ENCODE measurements at places on chromosomes 1 and 21.

DNA sequence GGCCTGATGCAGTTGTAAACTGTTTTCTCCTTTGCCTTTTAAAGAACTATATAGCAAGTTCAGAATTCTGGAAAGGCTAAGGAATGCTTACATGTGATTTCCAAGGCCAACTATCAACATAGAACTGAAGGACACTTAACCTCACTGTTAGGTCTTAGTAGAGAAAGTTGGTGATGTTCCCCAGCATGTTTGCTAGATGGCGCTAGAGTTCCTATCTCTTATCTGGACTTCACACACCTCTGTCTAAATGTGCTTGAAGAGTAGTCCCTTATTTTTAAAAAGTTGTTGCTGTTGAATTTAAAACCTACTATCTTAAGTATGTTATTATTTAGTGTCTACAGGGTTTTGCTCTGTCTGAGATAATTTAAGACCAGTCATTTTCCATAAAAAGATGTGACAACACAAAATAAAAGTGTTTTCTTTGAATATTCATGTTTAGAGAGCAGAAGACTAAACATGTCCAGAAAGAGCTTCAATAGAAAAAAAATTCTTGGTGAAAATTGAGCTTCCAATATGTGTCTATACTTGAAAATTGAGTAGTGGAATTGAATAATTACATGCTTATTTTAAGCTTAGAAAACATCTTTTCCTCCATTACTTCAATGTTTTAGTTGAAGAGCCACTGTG, 237.3 kb downstream of the S1PR1 start:
- no peak for DNase-seq

- DNase-seq: no peak
Measured at GRCh38 chr21:46195595-46196195, 11.4 kb upstream of the SPATC1L start.

- DNase-seq: no peak
Measured at GRCh38 chr1:223525957-223526356, 132.7 kb downstream of the CCDC185 start.

GRCh38 chr21:38668541-38668940, 137.2 kb upstream of the ETS2 start:
- DNase-seq: no peak

DNA sequence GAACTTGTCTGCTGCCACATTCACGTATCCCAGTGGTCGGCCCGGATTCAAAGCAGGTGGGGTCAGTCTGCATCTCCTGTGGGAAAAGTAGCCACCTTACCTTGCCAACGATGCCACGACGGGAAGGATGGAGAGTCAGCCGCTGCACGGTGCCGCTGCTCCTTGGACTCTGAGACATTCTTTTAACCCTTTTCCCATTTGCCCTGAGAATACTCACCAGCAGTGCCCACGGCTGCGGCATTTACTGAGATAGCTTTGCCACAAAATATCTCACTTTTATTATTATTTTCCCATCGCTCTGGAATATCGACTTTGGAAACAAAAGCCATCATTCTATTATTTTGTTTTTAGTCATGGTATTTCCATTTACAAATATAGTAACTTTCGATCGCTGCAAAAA, 15.3 kb upstream of the TTC34 start:
- no peak for DNase-seq

GRCh38 chr1:159171688-159172501, 480 bp downstream of the CADM3 start:
- DNase-seq: no peak

GRCh38 chr1:64280001-64280400, 76.6 kb downstream of the UBE2U start:
- no peak for DNase-seq

DNA sequence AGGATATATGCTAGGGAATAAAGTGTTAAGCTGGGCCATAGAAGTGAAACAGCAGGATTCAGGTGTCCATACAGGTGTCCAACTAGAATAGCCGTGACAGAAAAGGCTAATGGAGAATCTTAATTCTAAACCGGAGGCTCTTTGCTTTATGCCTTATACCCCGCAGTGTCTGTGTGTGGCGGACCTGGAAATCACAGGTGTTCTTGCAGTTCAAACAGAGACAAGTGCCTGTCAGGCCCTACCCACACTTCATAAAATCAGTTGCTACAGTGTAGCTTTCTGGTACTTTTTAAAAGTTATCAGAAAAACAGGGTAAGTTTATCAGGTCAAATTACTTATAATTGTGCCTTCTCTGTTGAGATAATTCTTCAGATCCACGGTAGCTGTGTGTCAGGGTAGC, 293.9 kb downstream of the LRRC7 start:
- DNase-seq: no peak

GRCh38 chr1:6967431-6968111, 182.3 kb downstream of the CAMTA1 start:
- DNase-seq: no peak

GRCh38 chr21:17903029-17903806, 84.1 kb upstream of the C21orf91 start:
- peak; percentile 5 for DNase-seq

DNA sequence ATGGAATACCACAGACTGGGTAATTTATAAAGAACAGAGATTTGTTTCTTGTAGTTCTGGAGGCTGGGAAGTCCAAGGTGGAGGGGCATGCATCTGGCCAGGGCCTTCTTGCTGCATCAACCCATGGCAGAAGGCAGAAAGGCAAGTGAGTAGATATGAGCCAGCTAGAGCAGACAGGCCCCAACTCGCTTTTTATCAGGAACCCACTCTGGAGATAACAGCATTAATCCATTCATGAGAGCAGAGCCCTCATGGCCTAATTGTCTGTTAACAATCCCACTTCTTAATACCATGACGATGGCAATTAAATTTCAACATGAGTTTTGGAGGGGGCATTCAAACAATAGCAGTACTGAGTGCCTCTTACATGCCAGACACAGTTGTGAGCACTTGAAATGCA, 87.2 kb upstream of the SOX13 start:
- DNase-seq: no peak

GRCh38 chr21:46459356-46460112, 843 bp downstream of the DIP2A start:
- no peak for DNase-seq

- no peak for DNase-seq
Measured at GRCh38 chr1:214360525-214361164, 79.7 kb downstream of the SMYD2 start.

- DNase-seq: no peak
Measured at GRCh38 chr21:44594406-44594916, 2.2 kb upstream of the KRTAP10-6 start.

DNA sequence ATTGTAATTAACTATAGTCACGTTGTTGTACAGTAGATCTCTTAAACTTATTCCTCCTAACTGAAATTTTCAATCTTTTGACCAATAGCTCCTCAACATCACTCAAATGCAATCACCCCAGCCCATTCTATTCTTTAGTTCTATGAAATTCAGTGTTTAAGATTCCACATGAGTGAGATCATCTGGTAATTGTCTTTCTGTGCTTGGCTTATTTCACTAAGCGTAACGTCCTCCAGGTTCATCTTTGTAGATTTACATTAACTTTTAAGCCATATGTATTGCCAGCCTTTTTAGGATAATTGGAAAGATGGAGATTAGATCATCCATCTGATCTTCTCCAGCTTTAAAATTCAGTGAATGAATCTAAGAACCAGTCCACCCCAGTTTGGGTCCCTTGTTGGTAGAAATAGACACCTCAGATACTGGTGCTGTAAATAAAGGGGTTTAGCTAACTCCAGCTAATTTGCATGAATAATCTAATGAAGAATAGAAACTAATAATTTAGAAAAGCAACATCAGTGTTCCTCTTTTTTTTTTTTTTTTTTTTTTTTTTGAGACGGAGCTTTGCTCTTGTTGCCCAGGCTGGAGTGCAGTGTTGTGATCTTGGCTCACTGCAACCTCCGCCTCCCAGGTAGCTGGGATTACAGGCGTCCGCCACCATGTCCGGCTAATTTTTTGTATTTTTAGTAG, 7.0 kb downstream of the S100A10 start:
- DNase-seq: no peak

GRCh38 chr1:229227298-229227919, 43.5 kb upstream of the RAB4A start:
- DNase-seq: no peak

- DNase-seq: no peak
Measured at GRCh38 chr1:93025572-93025971, 53.5 kb upstream of the MTF2 start.

GRCh38 chr1:91673613-91674012, 173.0 kb downstream of the CDC7 start:
- no peak for DNase-seq

- no peak for DNase-seq
Measured at GRCh38 chr1:901108-901859, 22.4 kb upstream of the SAMD11 start.

GRCh38 chr1:233673261-233673946, 59.5 kb downstream of the KCNK1 start:
- DNase-seq: no peak

DNA sequence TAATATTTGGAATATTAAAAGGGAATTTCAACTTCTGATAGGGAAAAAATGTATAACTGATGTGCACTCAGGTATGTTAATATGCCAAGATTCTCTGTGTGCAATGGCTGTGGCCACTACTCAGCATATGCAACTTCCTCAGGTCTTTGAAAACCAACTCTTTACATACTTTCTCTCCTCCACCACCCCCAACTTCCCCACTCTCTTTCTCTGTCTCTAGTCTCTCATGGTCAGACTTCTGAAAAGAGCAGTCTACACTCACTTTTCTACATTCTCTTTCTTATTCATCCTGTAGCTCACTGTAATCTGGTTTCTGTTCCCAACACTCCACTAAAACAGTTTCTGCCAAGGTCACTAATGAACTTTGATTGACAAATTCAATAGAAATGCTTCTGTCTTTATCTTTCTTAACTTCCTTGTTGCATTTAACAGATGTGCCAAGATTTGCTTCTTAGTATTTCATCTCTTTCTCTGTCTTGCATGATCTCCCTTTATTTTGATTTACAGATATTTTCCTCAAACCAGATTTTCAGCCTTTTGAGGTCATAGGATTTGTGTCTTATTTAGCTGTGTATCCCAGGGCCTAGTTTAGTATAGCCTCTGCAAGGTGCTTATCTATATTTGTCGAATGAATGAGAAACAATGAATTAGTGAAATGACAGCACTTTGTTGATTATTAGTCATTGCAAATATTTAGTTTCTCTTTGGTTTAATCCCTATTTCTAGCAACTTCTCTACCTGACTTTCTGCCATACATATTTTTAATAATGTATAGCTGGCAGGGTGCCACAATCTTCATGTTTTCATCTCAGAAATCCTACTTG, 168.9 kb downstream of the LMO4 start:
- DNase-seq: no peak

- DNase-seq: no peak
Measured at GRCh38 chr1:172990598-172991215, 60.0 kb downstream of the TNFSF18 start.

- no peak for DNase-seq
Measured at GRCh38 chr21:44874497-44875315, 1.2 kb upstream of the PTTG1IP start.

DNA sequence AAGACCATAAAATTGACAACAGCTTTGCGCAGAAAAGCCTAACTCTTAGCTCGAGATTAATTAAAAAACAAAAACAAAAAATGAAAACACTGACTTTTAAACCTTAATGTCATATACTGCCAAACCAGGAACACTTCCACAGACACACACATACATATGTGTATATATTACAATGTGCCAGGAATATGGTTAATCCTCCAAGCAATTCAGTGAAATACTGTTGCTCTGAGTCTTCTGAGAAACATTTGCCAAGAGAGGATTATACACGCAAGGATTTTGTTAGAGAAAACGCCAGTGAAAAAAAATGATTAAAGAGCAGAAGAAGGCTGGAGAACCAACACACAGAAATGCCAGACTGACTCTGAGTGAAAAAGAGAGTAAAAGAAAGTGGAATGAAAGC, 116.7 kb upstream of the CHRM3 start:
- no peak for DNase-seq

GRCh38 chr21:16070207-16070651, 340.4 kb downstream of the USP25 start:
- no peak for DNase-seq

- DNase-seq: no peak
Measured at GRCh38 chr21:34289856-34290255, 74.0 kb upstream of the KCNE2 start.

DNA sequence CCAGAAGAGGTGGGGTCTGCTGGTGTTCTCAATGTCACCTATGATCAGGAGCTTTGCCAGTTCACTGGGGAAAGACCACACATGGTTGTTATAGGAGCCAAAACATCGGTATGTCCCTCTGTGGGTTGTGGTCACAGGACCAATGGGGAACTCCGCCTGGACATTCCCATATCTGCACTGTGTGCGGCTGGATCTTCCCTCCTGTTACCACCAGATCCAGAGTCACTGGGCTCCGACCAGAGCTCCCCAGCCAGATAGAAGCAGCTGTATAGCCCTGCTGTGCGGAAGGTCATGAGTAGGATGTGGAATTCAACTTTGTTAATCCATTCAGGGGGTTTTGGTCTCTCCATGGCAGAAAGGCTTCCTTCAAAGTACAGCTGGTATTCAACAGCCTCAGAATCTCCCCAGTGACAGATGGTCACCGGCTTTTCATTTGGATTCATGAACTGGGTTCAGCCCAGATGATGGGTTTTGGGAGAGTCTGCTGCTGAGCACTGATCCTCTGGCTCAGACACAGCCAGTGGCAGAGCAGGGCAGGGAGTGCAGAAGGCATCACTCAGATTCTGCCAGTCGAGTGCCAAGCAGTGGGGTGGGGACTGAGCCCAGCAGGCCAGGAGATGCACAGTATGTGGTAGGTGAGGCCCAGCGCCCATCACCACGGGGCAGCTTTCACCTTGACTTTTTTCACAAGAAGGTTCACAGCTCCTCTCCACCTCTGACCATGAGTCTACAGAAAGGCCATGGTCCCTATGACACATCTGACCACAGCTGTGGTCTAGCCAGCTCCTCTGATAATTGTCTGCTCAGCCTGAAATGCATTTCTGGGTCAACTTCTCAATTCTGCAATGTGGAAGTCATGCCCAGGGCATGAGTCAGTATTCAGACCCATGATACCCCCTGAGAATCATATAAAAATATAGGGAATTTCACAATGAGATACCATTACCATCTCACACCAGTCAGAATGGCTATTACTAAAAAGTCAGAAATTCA, 2.9 kb upstream of the SHCBP1L start:
- peak; percentile 83 for DNase-seq

- DNase-seq: no peak
Measured at GRCh38 chr1:36097693-36098585, 9.2 kb downstream of the ADPRS start.

- no peak for DNase-seq
Measured at GRCh38 chr21:15229390-15229789, 164.6 kb upstream of the NRIP1 start.

GRCh38 chr1:26602378-26602959, 72.9 kb downstream of the RPS6KA1 start:
- DNase-seq: peak; percentile 18

GRCh38 chr1:217072926-217073325, 349.7 kb upstream of the ESRRG start:
- no peak for DNase-seq

GRCh38 chr1:23129846-23130245, 38.8 kb downstream of the LUZP1 start:
- DNase-seq: no peak

GRCh38 chr1:185284533-185285276, 32.3 kb downstream of the IVNS1ABP start:
- DNase-seq: no peak

GRCh38 chr1:20361805-20362381, 71.2 kb downstream of the VWA5B1 start:
- DNase-seq: no peak

Measured in non-pigmented ciliary epithelial cell (primary cell).